ENCODE measurements at places on chromosomes 4 and X. TPM values are rescaled to one million over a fixed set of nuclear protein-coding genes. Genes with fewer than 3 reads are reported as not detected.

The MAGEB17 gene
- 0.09 TPM for total RNA-seq

The IRF2 gene
- total RNA-seq: 16.1 TPM

The IL2 gene
- total RNA-seq: not detected

The PCDH18 gene
- total RNA-seq: 162 TPM

The HDX gene
- total RNA-seq: 8.3 TPM

The SSX2 gene
- total RNA-seq: not detected

The DCHS2 gene
- total RNA-seq: 0.43 TPM

The RGN gene
- total RNA-seq: 0.92 TPM

The IL2RG gene
- not detected for total RNA-seq

The SLC4A4 gene
- total RNA-seq: not detected

DNA sequence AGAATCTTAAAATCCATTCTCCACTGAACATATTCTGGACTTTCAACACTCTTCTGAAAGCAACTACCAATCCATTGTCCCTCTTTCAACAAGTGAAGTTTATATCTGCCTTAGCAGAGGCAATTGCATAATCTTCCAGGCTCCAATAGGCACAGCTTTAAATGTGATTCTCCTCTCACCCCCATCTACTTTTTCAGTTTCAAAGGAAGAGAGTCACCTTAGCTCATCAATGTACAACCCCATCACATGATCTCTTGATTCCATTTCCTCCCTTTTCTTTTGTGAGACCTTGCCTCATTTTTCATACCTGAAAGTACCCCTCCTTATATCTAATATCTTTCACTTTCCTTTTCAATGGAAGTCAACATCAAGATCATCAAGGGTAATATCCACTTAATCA, 921.7 kb upstream of the EPHA5 start:
- DNase-seq: no peak

DNA sequence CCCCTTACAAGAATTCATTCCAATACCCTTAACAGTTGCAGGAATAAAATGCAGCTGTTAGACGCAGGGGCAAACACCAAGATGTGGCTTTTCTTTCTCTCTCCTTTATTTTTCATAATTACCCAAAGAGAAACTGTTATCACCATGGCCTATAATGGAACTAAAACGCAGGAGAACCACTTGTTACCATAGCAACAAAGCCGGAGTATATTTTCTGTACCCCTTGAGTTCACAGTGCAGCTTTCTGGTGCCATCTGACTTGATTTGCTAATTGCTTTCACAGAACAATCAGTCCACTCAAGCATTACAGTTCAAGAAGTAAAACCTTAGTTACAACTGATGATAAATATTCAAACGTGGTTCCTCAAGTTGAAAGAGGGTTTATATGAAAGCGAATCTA, 157.9 kb downstream of the AMELX start:
- DNase-seq: no peak

DNA sequence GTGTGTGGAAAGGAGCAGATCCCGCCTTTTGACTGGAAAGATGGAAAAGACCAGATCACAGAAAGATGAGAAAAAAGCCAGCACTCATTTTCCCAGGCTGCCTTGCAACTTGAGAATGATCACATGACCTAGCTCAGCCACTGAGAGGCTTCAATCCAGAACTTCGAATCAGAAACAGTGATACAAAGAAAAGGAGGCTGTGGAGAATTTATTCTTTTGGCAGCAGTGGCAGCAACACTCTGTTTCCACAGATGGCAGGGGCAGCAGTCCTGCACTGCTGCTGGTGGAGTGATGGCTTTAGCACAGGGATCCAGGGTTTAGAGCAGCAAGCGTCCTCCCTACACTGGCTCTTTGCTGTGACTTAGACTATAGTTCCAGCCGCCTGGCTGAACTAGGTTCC, 77.8 kb upstream of the SH3RF1 start:
- no peak for DNase-seq

DNA sequence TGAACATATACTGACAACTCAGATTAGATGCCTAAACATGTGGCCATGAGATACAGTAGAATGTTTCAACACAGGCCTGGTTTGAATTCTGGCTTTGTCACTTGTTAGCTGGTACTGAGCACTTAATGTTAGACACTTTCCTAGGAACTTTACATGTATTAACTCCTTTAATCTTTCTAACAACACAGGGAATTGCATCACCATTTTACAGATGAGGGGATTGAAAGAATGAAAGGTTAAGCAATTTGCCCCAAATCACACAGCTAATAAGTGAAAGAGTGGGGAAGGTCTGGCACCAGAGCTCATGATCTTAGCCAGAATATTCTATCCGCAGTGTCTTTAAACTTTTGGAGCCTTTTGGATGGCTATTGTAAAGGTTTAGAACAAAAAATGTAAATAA, 95.9 kb downstream of the NYX start:
- DNase-seq: no peak

- peak; percentile 9 for DNase-seq
Measured at GRCh38 chr4:37762294-37762990, 64.0 kb upstream of the PGM2 start.

DNA sequence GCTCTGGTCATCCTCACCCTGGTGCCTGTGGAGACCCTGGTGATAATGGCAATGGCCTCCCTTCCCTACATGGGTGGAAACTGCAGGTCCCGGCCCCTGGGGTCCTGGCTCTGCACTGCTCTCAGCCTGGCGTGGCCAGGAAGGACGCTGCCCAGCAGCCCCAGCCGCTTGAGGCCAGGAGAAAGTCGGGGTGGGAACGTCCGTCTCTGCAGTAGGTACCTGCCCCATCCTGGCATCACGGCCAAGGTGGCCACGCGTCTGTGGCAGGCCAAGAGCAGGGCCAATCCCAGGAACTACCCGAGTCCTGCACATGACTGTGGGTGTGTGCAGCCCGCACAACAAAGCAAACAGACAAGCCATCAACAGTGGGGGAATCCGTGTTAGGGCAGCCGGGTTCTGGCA, 33.8 kb downstream of the FGFRL1 start:
- DNase-seq: no peak

GRCh38 chrX:3501833-3502535, 155.5 kb upstream of the MXRA5 start:
- DNase-seq: no peak

GRCh38 chr4:133152831-133153481, 3.9 kb downstream of the PCDH10 start:
- DNase-seq: peak; percentile 43

- no peak for DNase-seq
Measured at GRCh38 chr4:109444182-109444844, 10.7 kb downstream of the SEC24B start.

DNA sequence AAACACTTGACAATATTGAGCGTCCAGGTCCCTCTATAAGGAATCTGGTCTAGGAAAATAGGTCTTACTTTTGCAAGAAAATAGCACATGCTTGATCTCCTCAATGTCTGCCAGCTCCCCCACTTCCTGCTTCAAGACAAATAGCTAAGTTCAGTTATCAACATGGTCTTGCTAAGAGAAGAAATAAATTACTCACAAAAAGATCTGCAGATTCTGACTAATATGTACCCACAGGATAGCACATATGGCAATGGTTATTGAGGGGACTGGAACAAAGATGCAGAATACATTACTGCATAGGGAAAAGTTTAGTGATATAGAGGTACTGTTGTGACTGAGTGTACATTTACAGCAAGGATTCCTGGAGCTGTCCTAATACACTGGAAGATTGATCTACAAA, 457.5 kb upstream of the GRID2 start:
- no peak for DNase-seq

DNA sequence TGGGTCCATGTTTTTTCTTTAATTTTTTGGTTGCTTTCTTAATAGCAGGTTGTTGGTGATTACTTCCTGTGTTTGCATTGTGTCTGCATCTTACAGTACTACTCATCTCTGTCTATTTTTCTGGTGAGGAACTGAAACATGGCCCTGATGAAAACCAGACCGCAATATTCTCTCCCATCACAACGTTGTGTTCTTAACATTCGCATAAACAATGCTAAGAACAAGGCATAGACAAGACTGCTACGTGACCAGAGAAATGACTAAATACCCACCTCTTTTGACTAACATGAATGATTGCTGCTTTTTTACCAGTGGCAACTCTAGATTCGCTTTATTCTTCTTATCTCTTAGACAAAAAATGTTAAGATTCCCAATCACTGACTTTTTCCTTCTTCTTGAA, 179.1 kb downstream of the GC start:
- DNase-seq: no peak

DNA sequence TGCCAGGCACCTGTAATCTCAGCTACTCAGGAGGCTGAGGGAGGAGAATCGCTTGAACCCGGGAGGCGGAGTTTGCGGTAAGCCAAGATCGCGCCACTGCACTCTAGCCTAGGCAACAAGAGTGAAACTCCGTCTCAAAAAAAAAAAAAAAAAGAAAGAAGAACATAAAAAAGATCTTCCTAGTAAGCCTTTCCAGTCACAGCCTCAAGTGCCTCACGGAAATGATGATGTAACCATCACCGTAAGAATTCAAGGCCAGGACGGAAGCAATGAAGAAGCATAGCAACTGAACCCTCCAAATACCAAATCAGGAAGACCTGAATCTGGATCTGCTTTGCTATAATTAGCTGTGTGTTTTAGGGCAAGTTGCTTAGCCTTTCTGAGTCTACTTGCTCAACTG, 28.8 kb downstream of the RBM47 start:
- DNase-seq: no peak

DNA sequence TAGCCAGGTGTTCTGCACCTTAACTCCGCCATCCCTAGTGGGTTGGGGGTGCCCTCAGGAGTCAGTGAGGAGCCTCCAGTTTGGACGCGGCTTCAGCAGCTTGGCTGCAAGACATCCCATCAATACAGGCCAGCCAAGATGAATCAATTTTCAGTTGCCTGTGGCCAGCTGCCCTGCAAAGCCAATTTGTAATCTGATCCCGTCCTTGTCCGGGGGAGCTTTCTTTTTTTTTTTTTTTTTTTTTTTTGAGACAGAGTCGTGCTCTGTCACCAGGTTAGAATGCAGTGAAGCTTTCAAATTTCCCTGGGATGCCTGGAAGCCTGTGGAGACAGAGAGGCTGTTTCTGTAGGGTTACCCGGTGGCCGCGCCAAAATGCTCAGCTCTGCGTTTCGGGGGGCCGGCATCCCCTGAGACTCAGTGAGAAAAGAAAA, 192.5 kb downstream of the ASMT start:
- DNase-seq: peak; percentile 84

DNA sequence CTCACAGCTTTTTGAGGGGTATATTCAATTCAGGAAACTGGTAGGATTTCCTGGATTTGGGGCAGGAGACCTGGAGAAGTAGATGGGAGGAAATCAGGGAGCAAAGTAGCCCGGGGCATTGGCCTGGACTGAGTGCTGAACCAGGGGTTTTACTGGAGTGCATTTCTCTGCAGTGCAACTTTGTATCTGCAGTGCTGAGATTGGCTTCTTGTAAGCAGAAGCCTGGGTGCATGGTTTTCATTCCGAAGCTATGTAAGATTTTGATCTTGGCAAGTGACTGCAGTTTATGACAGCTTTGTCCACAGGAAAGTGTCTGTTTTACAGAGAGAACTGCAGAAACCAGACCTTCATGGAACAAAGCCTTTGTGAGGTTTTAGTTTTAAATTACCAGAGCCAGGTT, 158.3 kb downstream of the SPCS3 start:
- no peak for DNase-seq

- DNase-seq: no peak
Measured at GRCh38 chr4:140661550-140661949, 92.8 kb upstream of the UCP1 start.

GRCh38 chr4:32745351-32745750, 2025.2 kb downstream of the PCDH7 start:
- no peak for DNase-seq

- DNase-seq: no peak
Measured at GRCh38 chr4:158850800-158851644, 82.2 kb downstream of the FNIP2 start.

- no peak for DNase-seq
Measured at GRCh38 chr4:107219681-107220080, 183.6 kb upstream of the DKK2 start.

GRCh38 chr4:114636192-114636935, 37.8 kb downstream of the UGT8 start:
- DNase-seq: no peak

GRCh38 chr4:177810220-177810619, 368.0 kb upstream of the AGA start:
- DNase-seq: no peak

GRCh38 chrX:108032944-108033343, 11.9 kb upstream of the VSIG1 start:
- no peak for DNase-seq

Data from neural progenitor cell (in vitro differentiated cells).